ENCODE measurements at places on chromosomes 5 and 9. TPM values are rescaled to one million over a fixed set of nuclear protein-coding genes. Genes with fewer than 3 reads are reported as not detected.

MELK gene
- total RNA-seq, result 39.5 TPM

TMCO6 gene
- total RNA-seq, result 35.5 TPM

ARHGEF28 gene
- not detected for total RNA-seq

CAVIN4 gene
- 0.12 TPM for total RNA-seq

IFNB1 gene
- total RNA-seq, result not detected

ADGRD2 gene
- not detected for total RNA-seq

AGPAT2 gene
- 17.8 TPM for total RNA-seq

CD14 gene
- 0.66 TPM for total RNA-seq

TYRP1 gene
- total RNA-seq, result not detected

AGXT2 gene
- total RNA-seq, result not detected

AIF1L gene
- 1.4 TPM for total RNA-seq

All from activated naive CD4-positive, alpha-beta T cell treated with anti-CD3 and anti-CD28 coated beads, Interleukin-2, amount 10 ng/mL, durations not matched to agents 5 hours and 36 hours (primary cell).